Activated CD8-positive, alpha-beta memory T cell treated with anti-CD3 and anti-CD28 coated beads, Interleukin-2, amount 10 ng/mL, durations not matched to agents 7 days and 5 days (primary cell): ENCODE measurements at places on chromosomes 13 and 19.

- H3K36me3 ChIP-seq, result peaks cover 1% of the 10 kb centered on the region
- DNase-seq, result no peak
- no peaks in the 10 kb centered on the region for H3K27me3 ChIP-seq
These were observed 20.8 kb downstream of the MBNL2 start for GRCh38 chr13:97242755-97243497.

DNA sequence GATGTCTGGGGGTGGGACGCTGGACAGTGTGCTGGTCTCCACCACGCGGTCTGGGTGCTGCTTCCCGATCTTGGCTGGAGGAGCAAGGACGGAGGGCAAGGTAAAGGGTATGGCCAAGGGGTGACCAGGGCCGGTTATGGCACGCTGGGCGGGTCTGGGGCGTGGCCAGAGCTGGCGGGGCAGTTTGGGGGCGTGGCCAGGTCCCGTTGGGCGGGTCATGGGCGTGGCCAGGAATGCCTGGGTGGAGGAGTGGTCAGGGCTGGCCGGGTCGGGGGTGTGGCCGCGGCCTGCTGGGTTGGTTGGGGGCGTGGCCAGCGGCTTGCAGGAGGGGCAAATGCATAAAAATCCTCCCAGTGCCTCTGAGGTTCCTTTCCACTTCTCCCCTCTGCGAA is 19.2 kb downstream of the GPX4 start:
- DNase-seq, result peak; percentile 73
- no peaks in the 10 kb centered on the region for H3K27me3 ChIP-seq
- no peak overlapping the region for H3K4me3 ChIP-seq
- peaks cover 7% of the 10 kb centered on the region for H3K4me1 ChIP-seq
- H3K36me3 ChIP-seq, result peaks cover 40% of the 10 kb centered on the region

DNA sequence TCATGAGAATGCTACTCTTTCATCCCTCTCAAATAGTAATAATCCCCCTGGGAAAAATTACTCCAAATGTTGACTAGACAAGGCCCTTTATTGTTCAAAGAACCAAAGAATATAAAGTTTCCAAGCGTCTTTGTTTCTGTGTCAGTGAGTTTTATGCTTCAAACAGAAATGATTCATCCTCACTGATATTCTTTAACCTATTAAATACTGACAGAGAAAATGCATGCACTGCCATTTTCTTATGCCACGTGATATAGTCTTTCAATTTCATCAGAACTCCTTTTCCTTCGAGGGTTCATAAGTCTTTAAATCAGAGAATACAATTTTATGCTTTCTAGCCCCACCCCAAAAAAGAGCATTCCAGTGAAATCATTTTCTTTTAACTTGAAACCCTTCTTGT is 211.6 kb downstream of the SHISA2 start:
- no peak overlapping the region for H3K4me3 ChIP-seq
- peaks cover 19% of the 10 kb centered on the region for H3K27me3 ChIP-seq
- H3K4me1 ChIP-seq, result no peaks in the 10 kb centered on the region
- DNase-seq, result no peak

DNA sequence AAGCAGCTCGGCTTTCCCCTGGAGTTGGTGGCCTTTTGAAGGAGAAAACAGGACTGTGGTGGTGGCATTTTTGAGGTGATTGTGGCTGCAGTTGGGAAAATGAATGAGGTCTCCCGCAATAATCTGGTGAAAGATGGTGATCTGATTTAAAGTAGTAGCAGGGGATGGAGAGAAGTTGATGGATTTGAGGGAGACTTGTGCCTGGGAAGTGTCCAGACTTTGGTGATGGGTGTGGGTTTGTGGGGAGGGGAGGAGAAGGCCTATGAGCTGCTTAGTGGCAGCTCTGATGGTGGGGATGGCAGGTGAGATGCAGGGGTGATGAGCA is 4.0 kb upstream of the EPN1 start:
- no peak overlapping the region for H3K27ac ChIP-seq
- no peaks in the 10 kb centered on the region for H3K27me3 ChIP-seq
- peaks cover 36% of the 10 kb centered on the region for H3K36me3 ChIP-seq
- DNase-seq, result no peak
- peaks cover 31% of the 10 kb centered on the region for H3K4me1 ChIP-seq
- H3K4me3 ChIP-seq, result no peak overlapping the region

GRCh38 chr19:19274716-19275565 is 1.8 kb upstream of the TM6SF2 start:
- H3K4me1 ChIP-seq, result no peaks in the 10 kb centered on the region
- H3K4me3 ChIP-seq, result no peak overlapping the region
- no peak for DNase-seq
- peaks cover 27% of the 10 kb centered on the region for H3K27me3 ChIP-seq
- H3K27ac ChIP-seq, result no peak overlapping the region
- peaks cover 4% of the 10 kb centered on the region for H3K36me3 ChIP-seq

- no peaks in the 10 kb centered on the region for H3K36me3 ChIP-seq
- no peak for DNase-seq
- peaks cover 13% of the 10 kb centered on the region for H3K27me3 ChIP-seq
- H3K4me1 ChIP-seq, result no peaks in the 10 kb centered on the region
These were observed 15.4 kb upstream of the METTL21C start for GRCh38 chr13:102710261-102710679.

GRCh38 chr13:108669381-108669780 is 40.0 kb downstream of the MYO16 start:
- no peaks in the 10 kb centered on the region for H3K27me3 ChIP-seq
- no peak overlapping the region for H3K4me3 ChIP-seq
- DNase-seq, result no peak
- no peak overlapping the region for H3K27ac ChIP-seq
- H3K36me3 ChIP-seq, result no peaks in the 10 kb centered on the region

DNA sequence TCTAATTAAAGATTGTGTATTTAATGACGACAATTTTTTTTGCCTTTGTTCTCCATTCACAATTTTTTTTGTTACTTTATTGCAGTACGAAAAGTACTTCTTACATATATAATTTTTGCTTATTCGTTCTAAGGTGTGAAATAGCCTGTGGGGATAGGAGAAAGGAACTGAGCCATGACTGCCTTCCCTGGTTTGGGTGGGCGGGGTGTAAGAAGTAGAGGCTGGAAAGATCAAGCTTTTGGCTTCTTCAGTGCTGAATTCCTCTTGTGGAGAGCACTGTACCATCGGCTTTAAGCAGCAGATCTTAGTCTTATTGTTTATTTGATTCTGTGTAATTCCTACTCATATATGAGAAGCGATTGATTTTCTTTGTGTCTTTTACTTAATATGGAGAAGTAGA is 115.8 kb downstream of the NBEA start:
- DNase-seq, result no peak
- H3K27me3 ChIP-seq, result no peaks in the 10 kb centered on the region
- no peak overlapping the region for H3K4me3 ChIP-seq

- no peak overlapping the region for H3K4me3 ChIP-seq
- H3K27me3 ChIP-seq, result no peaks in the 10 kb centered on the region
- peaks cover 13% of the 10 kb centered on the region for H3K4me1 ChIP-seq
- H3K27ac ChIP-seq, result no peak overlapping the region
- no peaks in the 10 kb centered on the region for H3K36me3 ChIP-seq
These were observed 12.6 kb downstream of the ATP11A start for GRCh38 chr13:112702341-112702985.
